ENCODE measurements at places on chromosomes 2 and 18. TPM values are rescaled to one million over a fixed set of nuclear protein-coding genes. Genes with fewer than 3 reads are reported as not detected.

Gene ZNF236
- total RNA-seq: 14.5 TPM

Gene GALR1
- not detected for total RNA-seq

Gene LOXHD1
- 7.3 TPM for total RNA-seq

Gene SULT1C4
- 9.4 TPM for total RNA-seq

DNA sequence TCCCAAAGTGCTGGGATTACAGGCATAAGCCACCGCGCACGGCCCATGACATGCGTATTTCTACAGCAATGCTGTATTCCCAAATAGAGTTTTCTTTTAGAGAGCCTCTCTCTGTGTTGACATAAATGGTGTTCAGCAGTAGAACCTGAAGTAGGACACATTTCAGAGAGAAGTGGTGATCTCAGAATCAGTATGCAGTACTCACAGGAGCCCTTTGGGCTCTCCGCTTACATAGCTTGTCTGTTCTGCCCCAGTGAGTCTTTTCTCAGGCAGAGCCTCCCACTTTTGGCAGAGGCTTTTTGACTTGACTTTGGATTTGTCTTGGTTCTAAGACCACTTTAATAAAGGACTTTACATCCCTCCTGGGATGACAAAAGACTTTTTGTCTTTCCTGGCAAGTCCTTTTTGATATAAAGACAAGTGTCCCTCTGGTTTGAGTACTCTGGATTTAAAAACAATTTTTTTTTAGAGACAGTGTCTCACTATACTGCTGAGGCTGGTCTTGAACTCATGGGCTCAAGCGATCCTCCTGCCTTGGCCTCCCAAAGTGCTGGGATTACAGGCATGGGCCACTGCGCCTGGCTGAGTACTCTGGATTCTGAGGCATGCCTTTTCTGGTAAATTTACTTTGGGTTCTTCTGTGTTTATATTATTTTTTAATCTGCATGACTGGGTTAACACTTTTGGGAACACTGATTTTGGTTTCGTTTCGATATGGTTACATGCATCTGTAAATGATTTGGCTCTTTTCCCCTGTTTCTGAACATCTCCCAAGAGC is 113.3 kb downstream of the SMAD2 start:
- DNase-seq: no peak

DNA sequence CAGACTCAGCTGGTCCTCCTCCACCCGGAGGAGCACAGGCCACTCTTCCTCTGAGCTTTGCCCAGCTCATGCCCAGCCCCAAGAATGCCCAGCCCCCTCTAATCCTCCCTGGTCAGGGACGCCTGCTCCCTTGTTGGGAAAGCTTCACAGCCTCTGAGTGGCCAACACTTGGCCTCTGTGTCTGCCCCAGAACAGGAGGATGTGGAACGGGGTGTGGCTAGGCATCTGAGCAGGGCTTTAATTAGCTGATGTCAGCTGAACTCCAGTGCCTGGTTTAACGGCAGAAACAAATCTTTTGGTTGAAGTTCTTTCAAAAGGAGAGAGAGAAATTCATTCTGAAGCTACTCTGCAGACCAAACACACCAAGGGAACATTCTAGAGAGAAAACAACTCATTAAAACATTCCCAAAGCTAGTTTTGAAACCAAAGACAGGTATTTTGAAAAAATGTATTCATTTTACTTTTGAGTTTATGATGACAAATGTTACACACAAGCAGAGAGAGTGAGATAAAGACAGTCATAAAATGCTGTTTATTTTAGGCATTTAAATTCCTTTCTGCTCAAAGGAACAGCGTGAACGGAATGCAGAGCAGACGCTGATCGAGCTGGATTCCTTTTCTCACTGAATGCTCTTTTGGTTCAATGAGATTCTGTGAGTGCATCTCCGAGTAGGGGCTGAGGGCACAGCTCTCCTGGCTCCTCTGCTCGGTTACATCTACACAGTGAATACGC is 63.8 kb downstream of the RTP5 start:
- no peak for DNase-seq

- DNase-seq: no peak
These were observed 7.1 kb upstream of the CELF4 start for GRCh38 chr18:37572736-37573135.

GRCh38 chr2:135708159-135708558 is 33.5 kb upstream of the UBXN4 start:
- DNase-seq: no peak

DNA sequence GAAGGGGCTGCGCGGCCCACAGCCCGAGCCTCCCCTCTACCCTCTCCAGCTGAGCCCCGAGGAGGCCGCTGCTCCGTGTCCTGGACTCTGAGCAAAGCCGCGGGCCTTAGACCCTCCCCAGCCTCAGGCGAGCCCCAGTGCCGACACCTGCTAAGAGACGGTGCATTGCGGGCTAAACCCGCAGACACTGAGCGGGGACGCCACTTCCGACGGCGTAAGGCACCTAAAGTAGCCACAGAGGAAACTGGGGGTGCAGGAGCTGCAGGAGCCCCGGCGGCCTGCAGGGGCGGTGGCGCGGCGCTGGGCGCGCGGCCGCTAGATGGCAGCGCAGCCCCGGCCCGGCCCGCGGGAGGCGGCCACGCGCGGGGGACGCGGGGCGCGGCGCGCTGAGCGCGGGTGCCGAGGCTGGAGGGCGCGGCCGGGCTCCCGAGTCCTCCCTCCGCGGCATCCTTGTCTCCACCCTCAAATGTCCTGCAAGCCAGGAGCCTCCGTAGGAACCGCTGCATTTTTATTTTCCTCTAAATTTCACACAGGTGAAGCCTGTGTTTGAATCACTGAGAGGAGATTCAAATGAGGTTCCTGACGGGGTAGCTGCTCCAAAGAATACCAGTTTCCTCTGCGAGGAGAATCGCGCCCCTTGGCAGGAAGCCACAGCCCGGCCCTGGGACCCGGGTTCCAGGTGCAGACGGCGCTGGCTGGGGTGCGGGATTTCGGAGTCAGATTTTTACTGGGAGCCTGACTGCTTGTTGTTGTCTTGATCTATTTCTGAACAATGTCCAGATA is 650.5 kb downstream of the GALR1 start:
- peak; percentile 92 for DNase-seq

DNA sequence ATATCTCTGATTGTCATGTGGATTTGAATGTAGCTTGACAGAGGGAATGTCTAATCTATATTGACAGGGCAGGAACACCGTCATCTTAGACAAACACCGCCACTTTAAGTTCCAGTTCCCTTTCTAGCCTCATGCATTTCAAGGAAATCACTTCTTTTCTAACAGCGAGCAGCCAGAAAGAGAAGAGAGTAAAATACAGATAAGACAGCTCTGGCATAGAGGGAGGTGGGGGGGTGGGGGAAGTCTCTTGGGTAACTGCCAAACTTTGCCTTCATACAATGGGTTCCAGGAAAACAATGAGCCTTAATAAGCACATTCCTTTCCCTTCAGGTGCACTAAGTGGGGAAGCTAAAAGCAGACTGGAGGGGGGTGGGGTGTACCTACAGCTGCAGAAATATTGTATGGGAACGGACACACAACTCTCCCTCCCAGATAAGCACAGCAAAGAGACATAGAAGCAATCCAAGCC is 37.2 kb downstream of the CASP10 start:
- peak; percentile 48 for DNase-seq

DNA sequence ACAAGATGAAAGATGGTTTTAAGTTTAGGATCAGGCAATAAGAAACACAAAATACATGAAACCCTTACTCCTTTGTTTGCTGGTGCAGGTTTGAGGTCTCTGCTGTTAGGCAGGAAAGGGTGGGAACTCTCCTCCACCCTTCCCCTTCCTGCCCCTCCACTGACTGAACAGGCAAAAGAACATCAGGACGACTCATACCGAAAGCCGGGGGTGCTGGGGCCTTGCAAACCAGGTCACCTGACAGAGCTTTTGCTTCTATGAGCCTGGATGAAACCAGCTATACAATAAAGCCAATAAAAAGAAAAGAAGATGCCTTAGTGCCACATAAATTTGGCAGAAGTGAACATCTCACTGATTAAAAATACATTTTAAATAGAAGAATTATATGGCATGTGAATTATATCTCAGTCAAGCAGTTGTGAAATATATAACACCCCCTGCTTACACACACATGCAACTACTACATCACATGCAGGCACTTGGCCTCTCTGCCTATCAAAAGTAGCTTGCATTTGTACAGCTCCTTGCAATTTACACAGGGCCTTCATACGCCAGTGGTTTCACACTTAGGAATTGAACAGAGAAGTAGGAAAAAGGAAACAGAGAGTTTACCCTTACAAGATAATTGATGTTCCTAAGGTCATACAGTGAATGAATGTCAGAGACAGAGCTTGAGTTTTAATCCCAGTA is 215.1 kb upstream of the TRIB2 start:
- DNase-seq: peak; percentile 60

DNA sequence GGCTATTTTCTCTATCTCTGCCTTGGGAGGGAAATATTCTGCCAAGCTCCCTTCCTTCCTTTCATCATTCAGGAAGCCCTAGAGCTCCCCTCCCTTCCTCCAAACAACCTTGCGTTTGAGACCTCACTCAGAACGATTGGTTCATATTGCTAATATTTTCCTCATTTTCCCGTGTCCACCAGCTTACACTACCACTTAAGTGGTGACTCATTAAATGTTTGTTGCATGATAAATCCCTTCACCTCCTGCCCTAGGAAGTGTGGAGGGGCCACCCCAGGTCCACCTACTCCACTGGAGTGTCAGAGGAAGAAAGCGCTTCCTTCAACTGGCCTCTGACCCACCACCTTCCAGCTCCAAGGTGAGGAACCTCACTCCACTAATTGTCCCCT is 2.3 kb upstream of the LPIN2 start:
- no peak for DNase-seq

GRCh38 chr2:138155304-138155703 is 191.0 kb downstream of the HNMT start:
- no peak for DNase-seq

- no peak for DNase-seq
These were observed 75.7 kb upstream of the HAAO start for GRCh38 chr2:42868096-42868495.

DNA sequence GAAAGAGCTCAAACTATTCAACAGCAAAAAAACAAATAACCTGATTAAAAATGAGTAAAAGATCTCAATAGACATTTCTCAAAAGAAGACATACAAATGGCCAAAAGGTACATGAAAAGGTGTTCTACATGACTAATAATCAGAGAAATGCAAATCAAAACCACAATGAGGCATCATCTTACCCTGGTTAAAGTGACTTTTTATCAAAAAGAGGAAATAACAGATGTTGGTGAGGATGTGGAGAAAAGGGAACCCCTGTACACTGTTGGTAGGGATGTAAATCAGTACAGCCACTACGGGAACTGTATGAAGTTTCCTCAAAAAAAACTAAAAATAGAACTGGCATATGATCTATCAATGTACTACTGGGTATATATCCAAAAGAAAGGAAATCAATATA is 39.8 kb upstream of the TMEM163 start:
- DNase-seq: no peak

GRCh38 chr2:129379411-129379810 is 600.1 kb upstream of the RAB6C start:
- peak; percentile 25 for DNase-seq

All from upper lobe of left lung (tissue), 6 donors.